ENCODE measurements at places on chromosomes 5 and 9. TPM values are rescaled to one million over a fixed set of nuclear protein-coding genes. Genes with fewer than 3 reads are reported as not detected.

DOK3 gene
- polyA plus RNA-seq: 4.3 TPM

FCN1 gene
- polyA plus RNA-seq: 2.6 TPM

CDKN2B-AS1 gene
- polyA plus RNA-seq: 0.10 TPM

GFRA3 gene
- 2.3 TPM for polyA plus RNA-seq

HTR4 gene
- 0.06 TPM for polyA plus RNA-seq

CDX1 gene
- 0.62 TPM for polyA plus RNA-seq

WDR38 gene
- polyA plus RNA-seq: 0.24 TPM

ZDHHC11 gene
- 5.9 TPM for polyA plus RNA-seq

SSNA1 gene
- 52.2 TPM for polyA plus RNA-seq

TAF1L gene
- polyA plus RNA-seq: 0.10 TPM

ITGA1 gene
- 63.1 TPM for polyA plus RNA-seq

RMRP gene
- polyA plus RNA-seq: not detected

TMEM215 gene
- 0.28 TPM for polyA plus RNA-seq

NPDC1 gene
- 18.7 TPM for polyA plus RNA-seq

PFN3 gene
- 0.72 TPM for polyA plus RNA-seq

NR2F1 gene
- 189 TPM for polyA plus RNA-seq

ZNF608 gene
- 58.7 TPM for polyA plus RNA-seq

SEMA4D gene
- polyA plus RNA-seq: 40.7 TPM

PHYHD1 gene
- 52.5 TPM for polyA plus RNA-seq

SMIM33 gene
- not detected for polyA plus RNA-seq

MED27 gene
- 24.5 TPM for polyA plus RNA-seq

PCDHA6 gene
- polyA plus RNA-seq: 0.44 TPM

GFPT2 gene
- 4.5 TPM for polyA plus RNA-seq

ZNG1C gene
- 13.8 TPM for polyA plus RNA-seq

TMCO6 gene
- polyA plus RNA-seq: 16.6 TPM

FOXD4L3 gene
- not detected for polyA plus RNA-seq

ERP44 gene
- 39.8 TPM for polyA plus RNA-seq

SOHLH1 gene
- not detected for polyA plus RNA-seq

GABRA1 gene
- not detected for polyA plus RNA-seq

ZNF354C gene
- polyA plus RNA-seq: 16.8 TPM

C9orf43 gene
- 0.69 TPM for polyA plus RNA-seq

NOTCH1 gene
- polyA plus RNA-seq: 24.5 TPM

DDX4 gene
- polyA plus RNA-seq: 0.10 TPM

GAS1 gene
- 47.7 TPM for polyA plus RNA-seq

SPATA31D4 gene
- polyA plus RNA-seq: not detected

TAF11L5 gene
- not detected for polyA plus RNA-seq

WDR31 gene
- polyA plus RNA-seq: 7.6 TPM

CD180 gene
- 0.87 TPM for polyA plus RNA-seq

SLU7 gene
- polyA plus RNA-seq: 82.8 TPM

APBA1 gene
- 15.3 TPM for polyA plus RNA-seq

CDH9 gene
- polyA plus RNA-seq: 8.1 TPM

NR6A1 gene
- 0.57 TPM for polyA plus RNA-seq

BARHL1 gene
- polyA plus RNA-seq: not detected
